HS-5 (cell line): ENCODE measurements at places on chromosomes 11 and 22.

DNA sequence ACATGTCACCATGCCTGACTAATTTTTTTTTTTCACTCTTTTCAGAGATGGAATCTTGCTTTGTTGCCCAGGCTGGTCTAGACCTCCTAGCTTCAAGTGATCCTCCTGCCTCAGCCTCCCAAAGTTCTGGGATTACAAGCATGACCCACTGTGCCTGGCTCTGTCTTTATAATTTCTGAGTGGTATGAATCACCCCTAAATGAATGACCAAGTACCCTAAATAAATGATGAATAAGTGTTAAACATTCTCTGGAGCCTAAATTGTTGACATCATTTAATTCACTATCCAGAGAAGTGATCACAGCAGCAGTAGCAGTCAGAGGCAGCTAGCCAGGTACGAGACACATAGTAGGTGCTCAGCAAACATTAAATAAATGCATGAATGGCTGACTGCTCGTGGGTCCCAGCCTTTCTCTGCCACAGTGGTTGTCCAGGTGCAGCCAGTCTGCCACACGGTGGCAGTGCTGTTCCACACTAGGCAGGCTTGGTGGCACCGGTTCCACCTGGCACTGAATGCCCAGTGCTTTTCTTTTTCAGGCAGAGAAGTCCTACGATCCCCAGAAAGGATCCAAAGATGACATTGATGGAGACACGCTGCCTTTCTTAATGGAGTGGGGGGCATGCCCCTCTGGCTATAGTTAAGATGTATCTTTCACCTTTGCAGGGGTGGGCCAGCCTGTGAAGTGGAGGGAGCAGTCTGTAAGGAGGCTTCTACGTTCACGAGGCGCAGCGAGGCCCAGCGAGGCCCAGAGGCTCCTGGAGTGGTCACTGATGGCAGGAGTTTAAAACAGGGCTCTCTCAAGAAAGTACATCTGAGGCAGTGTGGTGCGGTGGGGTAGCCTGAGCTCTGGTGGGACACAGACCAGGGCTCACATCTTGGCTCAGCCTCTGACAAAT is 8.7 kb upstream of the TTC12 start:
- no peak for DNase-seq

DNA sequence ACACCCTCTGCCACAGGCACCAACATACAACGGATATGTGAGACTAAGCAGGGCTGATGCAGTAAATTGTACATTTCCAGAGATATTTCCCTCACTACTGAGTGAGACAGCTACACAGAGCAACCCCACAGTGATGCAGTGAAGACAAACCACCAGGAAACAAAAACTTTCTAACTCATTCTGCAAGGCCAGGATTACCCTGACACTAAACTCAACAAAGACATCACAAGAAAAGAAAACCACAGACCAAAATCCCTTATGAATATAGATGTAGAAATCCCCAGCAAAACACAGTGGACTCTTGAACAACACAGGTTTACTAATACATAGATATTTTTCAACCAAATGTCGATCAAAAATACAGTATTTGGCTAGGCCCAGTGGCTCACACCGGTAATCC is 1.5 kb upstream of the SLC7A4 start:
- DNase-seq, result no peak

GRCh38 chr11:130588471-130588870 is 140.0 kb downstream of the ADAMTS15 start:
- no peak for DNase-seq

DNA sequence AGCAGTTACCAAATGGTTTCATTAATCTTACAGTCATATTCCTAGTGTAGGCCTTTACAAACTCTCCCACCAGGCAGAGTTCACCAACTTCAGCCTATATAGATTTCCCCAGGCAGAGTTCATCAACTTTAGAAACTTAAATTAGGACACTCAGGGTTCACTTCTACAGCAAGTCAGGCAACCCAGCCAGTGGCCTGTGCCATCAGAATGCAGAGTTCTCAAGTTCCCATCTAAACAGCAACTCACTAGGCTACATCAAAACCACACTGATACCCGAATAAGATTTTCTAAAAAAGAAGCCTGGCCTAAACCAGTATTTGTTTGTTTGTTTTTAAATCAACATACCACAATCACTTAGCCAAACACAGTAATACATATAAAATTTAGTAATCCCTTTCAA is 33.7 kb downstream of the PICALM start:
- no peak for DNase-seq

- no peak for DNase-seq
Observed at GRCh38 chr11:68064926-68065325, 26.1 kb downstream of the TCIRG1 start.

DNA sequence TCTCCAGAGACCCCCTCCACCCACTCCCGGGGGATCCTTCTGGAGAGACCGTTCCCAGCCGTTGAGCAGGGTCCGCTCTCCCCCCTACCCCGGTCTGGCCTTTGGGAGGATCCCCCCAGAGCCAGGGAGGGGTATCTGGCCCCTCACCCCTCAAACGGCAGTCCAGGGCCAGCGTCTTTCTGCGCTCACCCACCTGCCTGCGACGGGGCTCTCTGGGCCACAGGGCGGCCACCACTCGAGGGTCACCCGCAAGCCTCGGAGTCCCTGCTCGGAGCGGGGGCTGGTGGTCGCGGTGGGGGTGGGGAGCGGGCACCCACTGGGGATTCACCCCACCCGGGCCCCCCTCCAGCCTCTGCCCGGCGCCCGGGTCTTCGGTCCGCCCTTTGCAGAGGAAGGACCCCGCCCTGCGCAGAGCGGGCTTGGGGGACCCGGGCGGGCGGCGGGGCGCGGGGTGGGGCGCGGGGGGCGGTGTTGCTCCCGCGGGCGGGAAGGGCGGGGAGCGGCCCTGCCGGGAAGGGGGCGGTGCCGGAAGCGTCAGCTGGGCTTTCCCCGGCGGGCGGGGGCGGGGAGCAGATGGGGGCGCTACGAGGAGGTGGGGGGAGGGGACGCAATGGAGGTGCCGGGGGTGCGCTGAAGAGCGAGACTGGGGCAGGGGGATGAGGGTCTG is 16.6 kb downstream of the CRELD2 start:
- DNase-seq, result no peak

DNA sequence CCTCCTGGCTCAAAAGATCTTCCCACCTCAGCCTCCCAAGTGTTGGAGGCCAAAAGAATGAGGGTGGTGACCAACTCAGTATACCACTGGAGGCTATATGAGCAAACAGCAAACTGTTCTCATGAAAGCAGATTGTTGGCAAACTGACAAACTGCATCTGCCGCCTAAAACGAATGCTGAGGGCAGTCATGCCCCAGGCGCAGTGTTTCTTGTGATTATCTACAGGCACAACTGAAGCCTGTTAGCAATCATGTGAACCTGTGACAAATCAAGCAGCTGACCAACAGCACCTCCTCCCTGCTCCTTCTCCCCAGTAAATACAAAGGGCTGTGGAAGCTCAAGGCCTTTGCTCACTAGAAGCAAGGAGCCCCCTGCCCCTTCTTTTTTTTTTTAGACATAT is 47.8 kb downstream of the BTBD10 start:
- no peak for DNase-seq

GRCh38 chr11:3939651-3940190 is 84.3 kb downstream of the STIM1 start:
- DNase-seq, result no peak

GRCh38 chr22:45204241-45204640 is 36.5 kb downstream of the KIAA0930 start:
- DNase-seq, result no peak

GRCh38 chr11:85822814-85823213 is 11.9 kb upstream of the SYTL2 start:
- DNase-seq, result no peak

- DNase-seq, result no peak
Observed at GRCh38 chr11:120615391-120615790, 103.8 kb downstream of the GRIK4 start.

DNA sequence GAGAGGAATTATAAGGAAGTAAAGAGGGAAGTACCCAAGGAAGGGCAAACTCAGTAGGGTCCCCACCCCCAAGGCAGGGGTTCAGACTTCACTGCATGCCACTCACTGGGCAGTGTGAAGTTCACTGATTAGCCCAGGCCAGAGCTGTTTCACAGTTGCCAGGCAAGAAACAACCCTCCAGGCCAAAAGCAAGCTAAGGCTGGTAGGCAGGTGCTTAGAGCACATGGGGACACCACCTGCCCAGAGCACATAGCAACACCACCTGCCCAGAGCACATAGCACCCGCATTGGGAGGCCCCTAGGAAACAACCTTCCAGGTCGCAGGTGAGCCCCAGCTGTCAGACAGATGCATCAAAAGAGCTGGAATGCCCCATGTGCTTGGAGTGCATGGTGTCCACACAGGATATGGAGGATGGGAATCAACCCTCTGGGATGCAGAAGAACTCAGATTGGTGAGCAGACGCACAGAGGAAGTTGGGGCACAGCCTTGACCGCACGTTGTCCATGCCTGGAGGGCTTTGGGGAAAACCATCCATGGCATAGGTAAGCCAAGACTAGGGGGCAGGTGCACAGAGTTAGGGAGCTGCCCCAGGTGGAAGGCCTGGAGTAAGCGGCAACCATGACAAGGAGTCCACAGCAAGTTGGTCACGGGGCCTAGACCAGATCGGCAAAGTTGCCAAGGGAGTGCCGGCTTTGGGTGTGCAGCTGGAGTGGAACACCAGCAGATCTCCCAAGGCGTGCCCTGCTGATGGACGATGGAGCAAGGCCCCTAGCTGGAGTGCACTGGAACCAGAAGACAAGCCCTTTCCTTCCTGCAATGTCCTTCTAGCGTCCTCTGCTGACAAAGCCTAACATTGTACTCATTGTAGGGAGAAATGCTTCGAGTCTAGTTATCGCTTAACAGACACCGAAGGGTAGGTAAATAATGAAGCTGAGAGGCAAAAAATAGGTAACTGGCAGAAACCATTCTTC is 7.8 kb upstream of the TMEM216 start:
- no peak for DNase-seq

GRCh38 chr11:129374993-129375750 is 476 bp upstream of the BARX2 start:
- no peak for DNase-seq

- no peak for DNase-seq
Observed at GRCh38 chr11:48091426-48092102, 111.2 kb downstream of the PTPRJ start.

DNA sequence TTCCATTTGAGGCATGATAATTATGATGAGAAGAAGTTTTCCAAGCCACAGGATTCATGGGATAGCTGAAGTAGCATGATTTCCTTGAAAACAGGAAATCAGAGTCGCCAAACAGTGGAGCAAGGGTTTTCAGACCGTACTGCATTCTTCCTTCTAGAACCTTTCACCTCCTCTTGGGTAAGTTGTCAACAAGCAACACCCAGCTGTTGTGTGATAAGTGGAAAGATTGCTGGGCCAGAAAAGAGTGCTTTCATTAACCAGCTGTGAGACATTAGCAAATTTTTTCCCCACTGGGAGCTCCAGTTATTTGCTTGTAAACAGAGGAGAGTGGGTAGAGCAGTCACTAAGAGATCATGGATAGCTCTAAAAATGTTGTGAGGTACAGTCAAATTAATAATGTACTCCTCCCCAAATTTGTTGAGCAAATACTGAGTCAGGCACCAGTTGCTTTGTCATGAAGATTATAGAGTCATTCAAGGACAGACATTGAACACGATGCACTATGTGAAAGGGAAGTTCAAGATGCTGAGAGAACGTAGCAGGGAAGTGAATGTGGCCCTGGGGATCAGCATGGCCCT is 11.7 kb upstream of the MPEG1 start:
- no peak for DNase-seq

- DNase-seq, result no peak
Observed at GRCh38 chr11:72578566-72578965, 95.7 kb downstream of the PDE2A start.

DNA sequence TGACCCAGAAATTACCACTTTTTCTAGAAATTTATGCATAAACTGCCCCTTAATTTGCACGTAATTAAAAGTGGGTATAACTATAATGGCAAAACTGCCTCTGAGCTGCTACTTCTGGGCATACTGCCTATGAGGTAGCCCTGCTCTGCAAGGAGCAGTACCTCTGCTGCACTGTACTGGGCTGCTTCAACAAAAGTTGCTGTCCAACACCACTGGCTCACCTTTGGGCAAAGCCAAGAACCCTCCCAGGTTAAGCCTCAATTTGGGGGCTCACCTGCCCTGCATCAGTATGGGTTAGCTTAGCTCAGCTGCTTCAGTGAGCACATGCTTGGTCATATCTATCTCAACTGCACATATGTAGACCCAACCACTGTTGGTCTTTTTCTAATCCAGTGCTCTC is 4.5 kb downstream of the DMC1 start:
- no peak for DNase-seq

DNA sequence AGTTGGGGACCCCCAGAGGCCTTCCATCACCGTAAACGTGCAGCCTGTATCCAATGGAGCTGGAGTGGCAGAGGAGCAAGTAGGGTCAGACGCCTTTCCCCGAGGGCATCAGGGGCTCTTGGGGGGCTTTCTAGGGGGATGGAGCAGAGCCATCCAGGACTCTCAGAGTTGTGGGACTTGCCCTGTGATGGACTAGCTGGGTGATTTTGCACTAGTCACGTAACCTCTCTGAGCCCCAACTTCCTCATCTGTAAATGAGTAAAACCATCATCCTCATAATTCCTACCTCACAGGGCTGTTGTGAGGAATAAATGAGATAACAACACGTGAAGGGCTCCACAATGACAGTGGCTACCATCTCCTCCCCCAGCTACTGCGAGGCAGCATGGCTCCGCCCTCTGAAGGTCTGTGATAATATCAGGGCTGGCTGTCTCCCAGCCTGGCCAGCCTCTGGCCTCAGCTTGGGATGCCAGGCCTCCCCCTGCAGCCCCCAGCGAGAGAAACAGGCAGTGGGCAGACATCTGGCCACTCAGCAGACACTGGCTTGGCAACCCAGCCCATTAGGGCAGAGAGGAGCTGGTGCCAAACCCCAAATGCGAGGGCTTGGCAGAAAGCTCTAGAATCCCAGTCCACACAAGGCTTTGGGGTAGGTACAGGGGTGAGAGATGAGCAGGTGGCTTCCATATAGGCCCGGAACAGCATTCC is 6.7 kb downstream of the USP2 start:
- no peak for DNase-seq

DNA sequence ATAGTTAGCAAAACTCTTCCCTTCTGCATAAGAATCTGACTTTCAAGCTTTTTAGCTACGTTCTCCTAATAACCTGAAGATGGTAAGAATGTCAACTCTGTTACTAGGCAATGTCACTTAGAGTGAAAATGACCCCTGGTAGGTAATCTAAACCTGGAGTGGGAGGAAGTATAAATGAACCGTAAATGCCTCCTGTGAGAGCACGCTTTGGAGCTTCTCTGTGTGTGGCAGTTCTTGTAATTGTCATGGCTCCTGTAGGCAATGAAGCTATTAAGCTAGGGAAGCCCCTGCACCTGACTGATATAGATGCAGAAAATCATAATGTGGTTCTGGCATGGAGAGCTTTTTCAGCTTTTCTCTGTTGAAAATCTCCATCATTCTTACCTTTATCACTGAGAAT is 29.4 kb downstream of the CALCA start:
- DNase-seq, result no peak

DNA sequence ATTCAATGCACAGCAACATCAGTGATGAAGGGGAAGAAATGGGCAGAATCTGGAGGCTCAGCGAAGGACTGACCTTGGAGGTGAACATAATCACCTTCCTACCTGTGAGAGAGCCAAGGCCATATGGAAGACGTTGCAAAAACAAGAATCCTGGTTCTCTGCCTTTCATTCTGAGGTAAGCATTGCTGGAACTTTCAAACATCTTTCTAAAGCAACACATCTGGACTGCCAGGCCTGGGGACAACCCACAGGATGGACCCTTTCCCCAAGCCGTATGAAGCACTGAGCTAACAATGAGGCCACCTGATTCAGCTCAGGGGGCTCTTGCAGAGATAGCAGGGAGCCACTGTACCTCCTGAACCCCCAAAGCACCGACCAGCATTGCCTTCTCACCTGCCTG is 70.5 kb downstream of the ETS1 start:
- DNase-seq, result no peak
